ENCODE measurements at places on chromosomes 1 and 21.

GRCh38 chr1:214310010-214310409, 29.1 kb downstream of the SMYD2 start:
- DNase-seq = no peak

DNA sequence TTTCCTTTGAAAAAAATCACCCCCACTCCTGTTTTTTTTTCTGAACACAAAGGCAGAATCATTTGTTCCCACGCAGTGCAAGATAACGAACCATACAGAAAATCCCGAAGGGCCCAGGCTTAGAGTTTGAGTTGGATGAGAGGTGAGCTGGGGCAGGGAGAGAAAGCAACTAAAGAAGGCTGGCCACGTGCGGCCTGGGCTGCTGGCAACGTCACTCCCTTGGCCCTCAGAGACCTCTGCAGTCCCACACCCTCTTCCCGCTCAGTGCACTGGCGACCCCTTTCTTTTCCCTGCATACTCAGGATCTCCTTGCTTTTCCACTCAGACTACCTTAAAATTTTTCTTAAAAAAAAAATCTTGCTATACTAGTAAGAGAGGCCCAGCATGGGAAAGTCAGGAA, 28.2 kb upstream of the CRNN start:
- DNase-seq = no peak

DNA sequence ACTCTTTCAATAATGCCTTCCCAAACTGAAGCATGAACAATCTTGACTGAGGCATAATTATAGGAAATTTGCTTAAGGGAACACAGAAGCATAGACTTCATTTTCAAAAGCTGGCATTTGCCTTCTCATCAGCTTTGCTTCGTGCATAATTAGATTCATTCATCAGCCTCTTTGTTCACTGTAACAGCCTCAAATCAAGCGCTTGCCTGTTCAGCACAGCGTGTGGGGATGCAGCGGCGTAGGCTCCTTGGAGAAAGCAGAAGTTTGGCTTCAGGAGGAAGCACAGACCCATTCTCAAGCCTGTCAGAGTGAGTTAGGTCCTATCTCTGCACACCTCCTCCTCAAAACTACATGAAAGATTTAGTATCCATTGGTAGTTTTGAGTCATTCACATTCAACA, 246.4 kb upstream of the MAP1LC3C start:
- no peak for DNase-seq

GRCh38 chr1:205800427-205800826, 12.6 kb downstream of the SLC41A1 start:
- DNase-seq = no peak

- no peak for DNase-seq
These were observed 12.6 kb downstream of the CREG1 start for GRCh38 chr1:167541003-167541402.

- no peak for DNase-seq
These were observed 1.4 kb downstream of the TTC39A start for GRCh38 chr1:51328926-51329325.

DNA sequence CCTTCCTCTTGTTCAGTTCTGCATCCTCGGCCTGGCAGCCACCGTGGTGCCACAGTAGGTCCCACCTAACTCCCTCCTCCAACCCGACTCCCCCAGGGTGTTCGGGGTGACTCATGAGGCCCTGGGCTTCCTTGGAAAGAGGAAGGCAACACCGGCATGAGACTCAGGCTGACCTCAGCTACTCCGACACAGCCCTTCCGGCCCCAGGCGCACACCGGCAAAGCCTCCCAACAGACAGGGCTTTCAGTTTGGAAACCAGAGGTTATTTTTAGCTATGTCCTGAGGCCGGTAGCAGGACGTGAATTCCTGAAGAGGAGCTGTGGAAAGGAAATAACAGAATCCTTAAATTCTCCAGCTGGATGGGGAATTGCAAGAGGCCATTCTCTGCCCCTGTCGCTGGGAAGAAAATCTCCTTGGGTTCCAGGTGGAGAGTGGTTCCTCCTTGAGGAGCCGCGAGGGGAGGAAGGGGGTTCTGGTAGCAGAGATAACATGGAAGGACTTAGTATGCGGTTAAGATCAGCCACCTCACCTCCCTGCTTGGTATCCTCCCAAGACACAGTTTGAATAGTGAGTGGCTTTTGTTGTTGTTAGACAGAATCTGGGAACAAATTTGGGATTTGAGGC, 24.4 kb downstream of the PLXNA2 start:
- peak; percentile 71 for DNase-seq

- no peak for DNase-seq
These were observed 11.1 kb downstream of the F3 start for GRCh38 chr1:94530373-94530878.

DNA sequence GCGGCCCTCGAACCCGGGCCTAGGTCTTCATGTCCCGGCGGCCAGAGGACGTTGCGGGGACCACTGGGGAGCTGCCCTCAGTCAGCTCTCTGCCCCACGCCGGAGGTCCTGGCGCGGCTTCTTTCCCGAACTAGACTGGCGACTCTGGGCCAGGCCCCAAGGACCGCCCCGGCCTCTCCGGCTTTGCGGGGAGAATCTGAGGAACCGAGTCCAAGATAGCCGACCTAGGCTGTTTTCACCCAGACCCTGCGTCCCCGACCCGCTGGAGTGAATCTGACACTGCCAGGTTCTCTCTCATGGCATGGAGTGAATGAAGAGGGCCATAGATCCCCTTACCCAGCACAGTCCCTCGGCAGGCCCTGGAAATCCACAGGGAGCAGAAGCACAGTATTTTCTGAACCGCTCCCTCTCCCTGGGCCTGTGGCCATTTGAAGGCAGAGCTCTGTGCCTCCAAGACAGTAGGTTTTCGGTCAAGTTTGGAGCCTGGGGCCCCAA, 9.9 kb upstream of the BARHL2 start:
- DNase-seq = no peak

DNA sequence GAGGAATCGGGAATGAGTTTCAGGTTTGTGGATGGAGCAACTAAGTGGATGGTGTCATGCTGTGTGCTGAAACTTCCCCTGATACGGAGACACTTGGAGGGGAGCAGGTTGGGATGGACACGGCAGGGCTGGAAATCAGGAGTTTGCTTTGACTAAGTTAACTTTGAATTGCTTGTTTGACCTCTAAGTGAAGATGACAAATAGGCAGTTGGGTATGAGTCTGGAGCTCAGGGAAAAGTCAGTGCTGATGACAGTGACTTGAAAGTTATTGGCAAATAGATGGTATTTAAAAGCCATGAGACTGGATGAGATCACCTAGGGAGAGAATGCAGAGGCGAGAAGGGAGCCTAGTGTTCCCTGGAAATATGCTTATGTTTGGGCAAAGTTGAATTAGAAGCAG, 12.8 kb upstream of the ZSCAN20 start:
- DNase-seq = no peak

DNA sequence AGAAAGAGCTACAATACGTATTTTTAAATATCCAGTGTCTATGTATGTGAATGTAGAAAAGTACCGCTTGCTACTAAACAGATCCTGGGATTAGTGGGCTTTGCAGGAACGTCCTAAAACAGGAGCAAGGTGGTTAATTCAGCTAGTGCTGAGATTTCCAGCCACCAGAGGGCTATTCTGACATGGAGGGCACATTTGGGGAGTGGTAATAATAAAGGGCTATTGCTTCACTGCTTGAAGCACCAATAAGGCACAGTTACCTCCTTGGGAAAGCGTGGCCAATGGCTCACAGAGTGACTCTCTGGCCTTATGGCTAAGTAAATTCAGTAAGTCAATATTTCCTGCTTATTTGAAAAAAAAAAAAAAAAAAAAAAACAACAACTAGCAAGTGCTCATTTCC, 152.4 kb downstream of the GABPA start:
- DNase-seq = no peak

DNA sequence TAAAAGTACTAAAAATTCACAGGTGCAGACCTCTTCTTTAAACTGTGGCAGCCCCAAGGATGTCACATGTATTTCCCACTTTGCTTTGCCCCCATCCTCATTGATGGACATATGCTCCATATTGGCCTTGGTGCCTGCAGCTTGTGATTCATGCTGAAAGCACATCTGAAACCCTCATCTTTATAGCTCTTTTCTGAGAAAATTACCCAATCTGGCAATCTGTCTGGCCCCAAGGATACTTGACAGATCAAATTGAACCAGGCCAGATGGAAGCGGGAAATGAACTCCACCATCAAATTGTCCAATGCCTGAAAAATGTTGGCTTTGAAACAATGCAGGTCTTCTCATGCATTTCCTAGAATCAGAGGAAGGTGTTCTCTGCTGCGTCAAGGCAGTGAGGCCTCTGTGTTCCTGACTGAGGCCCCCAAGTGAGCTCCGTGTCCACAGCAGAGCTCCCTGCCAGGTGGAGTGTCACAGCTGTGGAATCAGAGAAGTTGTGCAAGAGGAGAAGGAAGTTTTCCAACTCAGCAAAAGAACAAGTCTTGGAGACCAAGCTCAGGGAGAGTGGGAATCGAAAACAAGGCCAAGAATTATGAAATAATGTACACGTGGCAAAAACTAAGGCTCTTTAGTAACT, 323.7 kb downstream of the PLPP3 start:
- peak; percentile 93 for DNase-seq

DNA sequence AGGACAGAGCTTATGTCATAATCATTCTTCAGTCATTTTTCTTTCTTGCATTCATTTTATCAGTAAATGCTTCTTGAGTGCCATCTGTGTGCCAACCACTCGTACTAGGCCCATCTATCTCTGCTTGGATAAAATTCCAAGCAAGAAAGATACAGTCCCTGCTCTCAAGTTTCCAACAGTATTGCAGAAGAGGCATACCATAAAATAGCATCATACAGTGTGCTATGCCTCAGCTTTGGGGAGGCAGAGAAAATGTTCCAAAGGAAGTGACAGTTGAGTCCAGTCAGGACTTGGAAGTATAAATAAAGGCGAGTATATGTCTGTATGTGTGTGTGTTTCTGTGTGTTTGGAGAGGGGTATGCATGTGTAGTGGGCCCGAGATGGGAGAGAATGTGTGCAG, 113.4 kb upstream of the HOOK1 start:
- DNase-seq = no peak

DNA sequence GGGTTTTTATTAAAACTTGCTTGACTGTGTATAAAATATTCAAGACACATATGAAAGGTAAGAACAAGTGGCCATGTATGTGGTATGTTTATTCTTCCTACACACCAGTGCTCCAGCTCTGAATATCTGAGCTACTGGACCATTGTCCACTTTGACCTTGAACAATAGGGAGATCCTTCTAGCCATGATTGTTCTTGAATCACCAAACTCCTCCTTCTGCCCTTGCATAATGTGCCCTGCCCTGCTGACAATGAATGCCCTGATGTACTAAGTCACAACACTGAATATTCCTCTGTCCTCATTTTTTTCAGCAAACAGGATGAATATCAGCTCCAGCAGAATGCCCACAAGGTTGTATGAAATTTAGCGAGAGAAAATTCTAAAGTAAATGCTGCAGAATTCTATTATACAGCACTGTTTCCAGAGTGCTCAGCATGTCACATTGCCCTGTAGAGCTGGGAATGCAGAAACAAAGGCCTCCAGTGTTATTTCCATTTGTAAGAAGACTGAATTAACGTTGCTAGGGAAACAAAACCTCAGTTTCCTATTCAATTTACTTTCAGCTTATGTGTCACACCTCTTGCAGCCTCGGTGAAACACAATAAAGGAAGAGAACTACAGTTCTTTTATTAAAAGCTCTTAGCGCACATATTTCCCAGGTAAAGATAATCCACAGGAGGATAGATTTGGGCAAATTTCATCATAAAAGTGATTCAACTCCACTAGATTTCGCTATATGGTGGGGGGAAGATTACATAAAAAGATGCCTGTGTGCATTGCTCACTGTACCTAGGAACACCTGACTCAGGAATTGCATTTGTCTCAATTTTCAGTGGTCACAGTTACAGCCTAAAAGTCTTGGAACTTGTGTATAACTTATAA, 187.4 kb upstream of the ATP1B1 start:
- DNase-seq = no peak

GRCh38 chr1:213985209-213986019, 2.4 kb upstream of the PROX1 start:
- no peak for DNase-seq

GRCh38 chr1:70090875-70091274, 114.5 kb downstream of the LRRC40 start:
- DNase-seq = no peak

- DNase-seq = no peak
These were observed 39.2 kb downstream of the ABCA4 start for GRCh38 chr1:94081566-94082344.

DNA sequence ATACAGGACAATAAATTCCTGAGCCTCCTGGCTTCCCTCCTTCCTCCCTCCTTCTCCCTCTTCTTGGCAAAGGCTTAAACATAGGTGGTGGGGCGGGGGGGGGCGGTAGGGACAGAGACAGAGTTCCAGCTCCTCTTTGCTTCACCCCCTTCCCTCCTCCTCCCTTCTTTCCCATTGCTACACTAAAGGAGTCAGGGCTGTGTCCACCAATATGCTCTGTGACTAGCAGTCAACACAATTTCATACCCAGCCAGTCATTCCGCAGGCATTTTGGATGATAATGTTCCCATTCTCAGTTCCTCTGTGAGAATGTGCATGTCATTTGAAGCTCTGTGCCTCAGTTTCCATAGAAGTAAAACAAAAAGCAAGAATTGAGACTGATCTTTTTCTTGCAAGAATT, 1.7 kb downstream of the LMOD1 start:
- no peak for DNase-seq

- no peak for DNase-seq
These were observed 401 bp downstream of the ITLN1 start for GRCh38 chr1:160884579-160884978.

DNA sequence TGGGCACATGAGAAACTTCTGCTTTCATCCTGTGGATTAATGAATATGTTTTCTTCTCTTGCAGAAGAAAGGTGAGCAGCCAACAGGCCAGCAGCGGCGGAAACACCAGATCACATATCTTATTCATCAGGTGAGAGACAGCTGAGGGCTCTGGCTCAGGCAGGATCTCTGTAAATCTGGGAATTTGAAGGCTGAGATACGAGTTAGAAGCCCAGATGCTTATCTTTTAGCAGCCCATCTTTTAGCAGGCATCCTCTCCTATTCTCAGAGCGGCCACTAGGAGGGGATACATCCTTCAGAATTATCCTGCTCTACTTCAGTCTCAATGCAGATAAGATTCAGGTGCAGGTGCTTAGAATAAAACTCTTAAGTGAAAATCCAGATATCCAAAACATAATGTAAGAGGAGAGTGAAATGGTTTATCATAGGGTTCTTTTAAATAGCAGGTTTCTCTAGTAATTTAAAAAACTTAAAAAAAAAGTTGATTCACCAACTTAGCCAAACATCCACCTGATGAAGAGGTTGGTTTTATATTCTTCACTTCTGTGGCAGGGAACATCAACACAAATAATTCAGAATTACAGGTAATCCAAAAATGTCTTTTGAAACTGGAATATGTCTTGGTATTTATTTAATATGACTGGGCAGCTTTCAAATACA, 19.3 kb downstream of the SH2D2A start:
- DNase-seq = peak; percentile 75

- DNase-seq = no peak
These were observed 170.7 kb downstream of the NR5A2 start for GRCh38 chr1:200198236-200198635.

- DNase-seq = peak; percentile 35
These were observed 161.9 kb upstream of the COL6A1 start for GRCh38 chr21:45819478-45820170.

Measured in tongue (tissue), 3 donors.